ENCODE measurements at places on chromosomes 12 and 14.

DNA sequence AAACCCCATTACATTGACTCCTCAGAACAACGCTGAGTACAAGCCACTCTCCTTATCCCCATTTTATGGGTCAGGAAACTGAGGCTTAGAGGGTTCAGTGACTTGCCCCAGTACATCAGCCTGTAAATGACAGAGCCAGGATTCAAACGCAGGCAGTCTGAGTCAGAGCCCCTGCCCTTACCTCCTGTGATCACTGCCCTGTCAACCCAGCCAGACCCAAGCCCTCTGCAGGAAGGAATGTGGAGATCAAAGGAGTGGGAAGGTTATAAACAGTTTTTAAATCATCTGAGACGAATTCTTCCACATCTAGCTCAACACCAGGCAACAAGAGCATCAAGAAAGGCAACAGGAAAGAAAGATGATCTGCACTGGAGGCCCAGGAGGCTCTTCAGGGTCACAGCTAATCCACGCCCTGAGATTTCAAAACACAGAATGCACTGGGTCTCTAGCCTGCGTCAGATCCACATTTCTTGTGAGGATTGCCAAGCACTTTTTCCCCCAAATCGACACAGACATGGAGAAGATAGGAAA lies 38.5 kb downstream of the SPTB start:
- DNase-seq: no peak

DNA sequence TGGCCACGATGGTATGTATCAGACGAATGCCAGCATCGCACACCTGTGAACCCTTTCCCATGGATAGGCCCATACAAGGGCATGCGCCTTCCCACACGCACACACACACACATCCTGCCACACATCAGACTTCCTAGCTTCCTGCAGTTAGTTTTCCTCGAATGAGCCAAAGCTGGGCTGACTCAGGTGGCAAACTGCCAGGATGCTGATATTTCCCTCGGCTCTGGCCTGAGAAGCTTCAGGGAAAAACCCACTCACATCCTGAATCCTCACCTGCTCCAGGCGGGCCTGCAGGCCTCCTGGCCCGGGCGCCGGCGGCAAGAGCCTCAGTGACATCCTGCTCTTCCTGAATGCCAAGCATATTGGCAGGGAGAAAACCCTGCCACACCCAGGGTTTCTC lies 22.4 kb downstream of the CALM1 start:
- DNase-seq: peak; percentile 86

GRCh38 chr12:104420868-104421267 lies 35.9 kb upstream of the CHST11 start:
- no peak for DNase-seq

- no peak for DNase-seq
These were observed 57.8 kb downstream of the GALNT16 start for GRCh38 chr14:69317780-69318179.

- no peak for DNase-seq
These were observed 9.7 kb downstream of the GLRX5 start for GRCh38 chr14:95544588-95544987.

GRCh38 chr14:38553586-38553985 lies 297.7 kb upstream of the CLEC14A start:
- no peak for DNase-seq

DNA sequence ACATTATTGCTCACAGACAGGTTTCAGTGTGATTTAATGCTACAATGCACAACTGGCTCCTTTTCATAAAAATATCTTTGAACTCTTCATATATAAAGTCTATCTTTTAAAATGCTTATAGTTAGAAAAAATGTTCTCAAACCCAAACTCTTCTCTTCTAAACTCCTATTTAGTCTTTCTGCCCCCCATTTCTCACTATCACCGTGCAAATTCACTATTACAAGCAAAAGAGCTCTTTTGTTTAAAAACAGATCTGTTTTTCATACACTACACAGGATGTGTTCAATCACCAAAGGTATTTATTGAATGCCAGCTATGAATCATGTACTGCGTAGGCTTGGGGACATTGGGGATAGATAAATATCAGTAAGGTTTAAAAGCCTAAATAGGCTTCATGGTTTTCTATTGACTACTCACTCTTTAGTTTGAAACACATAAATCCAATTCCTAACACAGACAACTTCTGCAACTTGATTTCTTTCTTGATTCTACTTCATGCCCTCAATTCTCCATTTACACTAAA lies 692.3 kb downstream of the C12orf50 start:
- no peak for DNase-seq

DNA sequence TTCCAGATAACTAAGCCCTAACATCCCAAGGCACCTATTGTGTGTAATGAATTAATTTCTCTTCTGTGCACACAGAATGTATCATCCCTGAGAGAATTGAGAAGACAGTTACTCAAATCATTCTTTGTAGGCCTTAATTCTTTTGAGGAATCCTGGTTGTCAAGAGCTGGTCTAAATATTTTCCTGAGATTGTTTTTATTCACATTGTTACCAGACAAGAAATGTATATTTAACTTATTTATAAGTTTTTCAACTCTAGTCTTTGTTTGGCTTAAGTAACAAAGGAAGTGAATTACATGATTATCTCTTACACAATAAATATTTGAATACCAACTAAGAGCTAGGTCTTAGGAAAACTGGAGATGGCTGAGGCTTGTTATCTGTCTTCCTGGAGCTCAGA lies 169.4 kb downstream of the DACT1 start:
- DNase-seq: no peak

- no peak for DNase-seq
These were observed 614.1 kb downstream of the SLC16A7 start for GRCh38 chr12:60209933-60210332.

- no peak for DNase-seq
These were observed 119.9 kb upstream of the LHX5 start for GRCh38 chr12:113591480-113591974.

- no peak for DNase-seq
These were observed 118.9 kb downstream of the SLC38A1 start for GRCh38 chr12:46149905-46150304.

DNA sequence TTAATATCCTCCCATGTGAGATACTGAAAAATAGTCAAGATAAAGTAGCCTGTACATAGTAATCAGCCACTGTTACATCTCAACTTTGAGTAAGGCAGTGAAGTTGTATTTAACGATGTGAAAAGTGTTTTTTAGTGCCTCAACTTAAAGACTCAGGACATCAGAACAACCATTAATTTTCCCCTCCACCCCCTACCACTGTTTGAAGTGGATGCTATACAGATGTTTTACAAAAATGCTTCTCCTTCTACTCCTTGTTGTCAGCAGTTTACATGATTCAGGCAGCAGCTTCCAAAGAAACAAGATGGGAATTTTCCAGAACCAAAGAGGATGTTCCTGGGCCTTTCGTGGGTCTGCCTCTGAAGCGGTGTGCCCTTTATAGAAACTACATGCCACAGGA lies 143.6 kb downstream of the RPAP3 start:
- DNase-seq: no peak

DNA sequence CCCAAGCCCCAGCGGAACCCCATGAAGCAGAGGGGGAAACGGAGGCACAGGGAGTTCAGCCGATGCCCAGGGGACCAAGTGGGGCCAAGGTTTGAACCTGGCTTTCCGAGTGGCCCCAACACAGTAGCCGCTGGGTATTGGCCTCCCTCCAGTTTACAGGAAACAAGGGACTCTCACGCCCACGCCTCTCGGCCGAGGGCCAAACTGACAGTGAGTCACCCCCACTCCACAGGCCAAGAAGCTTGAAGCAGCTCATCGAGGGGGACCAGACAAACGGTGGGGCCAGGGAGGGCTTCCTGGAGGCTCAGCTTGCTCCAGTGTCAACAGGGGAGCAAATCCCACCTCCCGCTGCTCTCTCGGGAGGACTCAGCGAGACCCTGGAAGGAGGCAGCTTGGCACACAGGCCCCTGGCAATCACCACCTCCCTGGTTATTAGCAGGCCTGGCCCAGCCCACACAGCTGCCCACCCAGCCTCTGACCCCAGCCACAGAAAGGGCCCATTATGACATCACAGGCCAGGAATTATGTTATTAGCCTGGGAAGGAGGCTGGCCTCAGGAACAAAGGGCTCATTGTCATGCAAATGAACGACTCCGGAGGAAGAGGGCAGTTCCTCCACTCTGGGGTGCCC lies 54.6 kb downstream of the NCOR2 start:
- peak; percentile 87 for DNase-seq

DNA sequence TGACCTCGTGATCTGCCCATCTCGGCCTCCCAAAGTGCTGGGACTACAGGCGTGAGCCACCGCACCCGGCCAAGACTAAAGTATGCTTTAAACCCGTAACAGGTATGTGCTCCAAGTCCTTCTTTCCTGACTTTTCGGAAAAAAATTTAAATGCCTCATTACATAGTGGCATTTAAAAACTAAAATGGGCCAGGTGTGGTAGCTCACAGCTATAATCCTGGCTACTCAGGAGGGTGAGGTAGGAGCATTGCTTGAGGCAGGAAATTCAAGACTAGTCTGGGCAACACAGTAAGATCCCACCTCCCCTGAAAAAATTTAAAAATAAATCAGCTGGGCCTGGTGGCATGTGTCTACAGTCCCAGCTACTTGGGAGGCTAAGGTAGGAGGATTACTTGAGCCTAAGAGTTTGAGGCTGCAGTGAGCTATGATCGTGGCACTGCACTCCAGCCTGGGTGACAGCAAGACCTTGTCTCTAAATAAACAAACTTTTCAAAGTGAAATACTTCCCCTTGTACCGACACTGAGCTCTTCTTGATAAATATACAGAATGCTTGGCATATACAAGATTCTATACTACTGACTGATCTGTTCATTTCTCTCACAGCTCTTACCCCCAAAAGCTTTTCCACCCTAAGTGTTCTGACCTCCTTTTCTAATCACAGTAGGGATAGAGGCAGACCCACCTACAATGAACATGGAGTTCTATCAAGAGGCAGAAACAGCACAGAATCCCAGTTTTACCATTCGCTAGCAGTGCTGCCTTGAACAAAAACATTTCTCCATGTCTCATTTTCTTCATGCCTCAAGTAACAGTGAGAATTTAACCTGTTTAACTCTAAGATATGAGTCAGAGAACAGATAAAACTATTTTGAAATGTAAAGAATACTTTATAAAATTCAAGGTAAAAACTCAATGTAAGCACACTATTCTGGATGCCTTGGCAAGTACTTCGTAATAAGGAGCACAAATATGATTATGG lies 7.9 kb downstream of the PPP4R3A start:
- no peak for DNase-seq

GRCh38 chr12:15520083-15520482 lies 197.8 kb downstream of the PTPRO start:
- DNase-seq: no peak

DNA sequence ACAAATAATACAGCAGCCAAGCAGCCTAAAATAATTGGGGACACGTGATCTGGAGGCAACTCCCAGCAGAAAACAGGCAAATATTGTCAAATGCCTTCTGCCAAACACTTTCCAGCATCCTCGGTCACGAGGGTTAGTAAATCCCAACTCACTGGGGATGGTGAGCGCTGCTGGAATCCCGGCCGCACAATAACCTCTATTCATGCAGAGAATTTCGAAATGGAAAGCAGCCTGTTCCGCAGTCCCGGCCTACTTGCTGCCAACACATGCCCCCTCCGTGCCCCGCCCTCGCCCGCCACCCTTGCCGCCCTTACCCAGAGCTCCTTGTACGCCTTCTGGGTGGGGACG lies 62.2 kb downstream of the RFX4 start:
- peak; percentile 79 for DNase-seq

- DNase-seq: no peak
These were observed 17.6 kb downstream of the LACRT start for GRCh38 chr12:54616933-54617680.

- no peak for DNase-seq
These were observed 3.0 kb downstream of the SELPLG start for GRCh38 chr12:108630481-108631207.

DNA sequence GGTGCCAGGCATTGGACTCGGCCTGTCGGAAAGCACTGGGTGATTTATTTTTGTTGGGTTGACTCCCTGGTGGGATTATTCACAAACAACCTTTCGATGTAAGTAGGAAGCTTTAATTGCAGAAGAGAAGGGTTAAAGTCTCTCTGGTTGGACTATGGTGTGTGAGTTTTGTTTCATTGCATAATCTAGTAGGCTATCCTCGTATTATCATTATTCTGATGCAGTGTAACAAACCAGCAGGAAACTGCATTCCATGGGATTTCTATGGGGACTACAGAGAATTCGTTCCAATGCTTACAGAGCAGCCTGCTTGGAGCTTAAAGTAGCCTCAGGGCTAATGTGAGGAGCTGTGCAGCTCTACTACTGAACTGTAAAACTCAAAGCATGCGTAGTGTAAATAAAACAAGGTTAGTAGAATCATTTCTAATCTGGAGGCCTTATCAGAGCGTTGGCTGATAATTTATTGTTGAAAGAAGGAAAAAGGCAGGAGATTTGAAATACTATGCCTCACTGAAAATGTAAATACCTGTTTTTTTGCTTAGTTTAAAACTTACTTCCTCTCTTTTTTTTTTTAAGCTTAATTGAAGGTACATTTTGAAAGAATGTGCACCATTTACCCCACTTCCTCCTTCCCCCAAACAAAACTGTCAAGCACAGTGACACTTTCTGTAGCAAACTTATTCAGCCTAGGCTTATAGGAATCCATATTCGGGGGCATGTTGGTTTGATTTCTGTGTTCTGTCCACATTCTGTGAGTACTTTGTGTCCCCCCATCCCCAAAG lies 226.7 kb downstream of the NPAS3 start:
- no peak for DNase-seq

DNA sequence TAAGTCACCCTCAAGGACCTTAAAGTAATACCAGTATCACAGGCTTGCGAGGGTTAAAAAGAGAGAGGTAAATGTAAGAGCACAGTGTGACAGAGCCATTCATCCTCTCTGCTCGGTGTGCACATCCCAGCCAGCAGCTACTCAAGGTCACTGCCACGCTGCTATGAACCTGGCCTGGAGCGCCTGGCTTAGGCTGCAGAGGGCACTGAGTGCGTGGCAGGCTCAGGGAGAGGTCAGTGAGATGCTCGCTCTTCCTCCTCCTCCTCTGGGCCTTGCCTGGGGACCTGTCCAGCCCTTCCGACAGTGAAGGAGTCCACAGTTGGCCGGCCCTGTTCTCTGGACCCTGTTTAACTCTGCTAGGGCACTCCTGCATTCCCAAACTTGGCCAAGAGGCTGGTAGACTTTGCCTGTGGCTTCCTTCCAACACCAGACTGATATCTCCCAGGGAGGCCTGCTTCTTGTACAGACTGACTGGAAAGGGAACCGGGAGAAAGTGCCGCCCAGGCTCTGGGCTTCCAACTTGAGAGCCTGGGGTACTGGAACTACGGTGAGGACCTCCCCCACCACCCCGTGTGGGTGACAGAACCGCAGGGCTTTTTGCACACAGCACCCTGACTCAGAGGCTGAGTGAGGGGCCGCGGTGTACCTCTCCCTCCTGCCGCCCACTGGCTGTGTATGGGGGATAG lies 62.6 kb upstream of the CORO1C start:
- no peak for DNase-seq

DNA sequence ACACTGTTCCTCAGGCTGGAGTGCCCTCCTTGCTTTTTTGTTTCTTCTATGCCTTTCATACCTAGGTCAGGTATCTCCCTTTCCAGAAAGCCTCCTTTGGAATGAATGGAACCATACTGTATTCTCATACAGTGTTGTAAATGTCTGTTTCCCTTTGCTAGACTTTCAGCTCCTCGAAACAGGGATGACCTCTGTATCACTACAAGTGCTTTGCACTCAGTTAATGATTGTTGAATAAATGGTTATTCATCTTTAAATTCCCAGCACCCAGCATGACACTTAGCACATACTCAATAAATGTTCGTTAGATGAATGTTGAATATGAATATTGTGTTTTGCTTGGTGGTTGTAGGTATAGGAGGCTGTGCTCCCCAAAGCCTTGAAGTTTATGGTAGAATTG lies 5.9 kb upstream of the TULP3 start:
- no peak for DNase-seq
